HT-29 (cell line): ENCODE measurements at places on chromosomes 3 and 15. TPM values are rescaled to one million over a fixed set of nuclear protein-coding genes. Genes with fewer than 3 reads are reported as not detected.

DNA sequence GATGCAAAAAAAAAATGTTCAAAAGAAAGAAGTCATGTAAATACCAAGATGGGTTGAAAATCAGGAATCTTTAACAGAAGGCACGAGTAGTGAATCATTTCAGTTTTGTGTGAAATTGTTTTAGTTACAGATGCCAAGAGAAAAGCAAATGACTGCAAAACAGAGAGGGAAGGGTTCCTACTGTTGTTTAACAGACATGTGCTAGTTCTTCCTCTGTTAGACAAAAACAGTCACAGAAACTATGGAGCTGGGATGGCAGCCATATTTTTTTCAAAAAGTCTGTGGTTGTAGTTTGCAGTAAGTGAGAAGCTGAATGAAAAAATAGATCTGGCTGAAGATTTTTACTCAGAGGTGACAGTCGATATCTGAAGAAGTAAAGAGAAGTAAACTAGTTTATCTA is 511.9 kb downstream of the ZIC1 start:
- no peak for DNase-seq

DNA sequence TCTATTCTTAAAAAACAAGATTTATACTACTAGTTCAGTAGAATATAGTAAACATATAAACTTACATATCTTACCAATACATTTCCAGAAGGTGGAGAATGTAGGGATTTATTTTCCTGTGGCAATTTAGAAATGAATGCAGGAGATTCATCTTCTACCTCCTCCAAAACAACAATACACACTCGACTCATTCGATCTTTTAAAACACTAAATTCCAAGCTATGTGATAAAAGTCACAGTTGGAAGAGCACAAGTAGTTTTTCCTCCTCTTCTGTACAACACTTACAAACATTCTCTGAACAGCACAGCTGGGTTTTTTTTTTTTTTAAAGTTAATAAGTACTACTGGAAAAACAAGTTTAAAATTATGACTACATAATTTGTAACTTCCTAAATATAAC is 1.4 kb downstream of the ANKRD28 start:
- no peak for DNase-seq

The COLQ gene
- not detected in 2 replicates for total RNA-seq

The SEC61A1 gene
- 248 and 249 TPM in 2 replicates for total RNA-seq

The C3orf85 gene
- total RNA-seq, result 0.46 TPM in 1 of 2 replicates, not detected in the other

DNA sequence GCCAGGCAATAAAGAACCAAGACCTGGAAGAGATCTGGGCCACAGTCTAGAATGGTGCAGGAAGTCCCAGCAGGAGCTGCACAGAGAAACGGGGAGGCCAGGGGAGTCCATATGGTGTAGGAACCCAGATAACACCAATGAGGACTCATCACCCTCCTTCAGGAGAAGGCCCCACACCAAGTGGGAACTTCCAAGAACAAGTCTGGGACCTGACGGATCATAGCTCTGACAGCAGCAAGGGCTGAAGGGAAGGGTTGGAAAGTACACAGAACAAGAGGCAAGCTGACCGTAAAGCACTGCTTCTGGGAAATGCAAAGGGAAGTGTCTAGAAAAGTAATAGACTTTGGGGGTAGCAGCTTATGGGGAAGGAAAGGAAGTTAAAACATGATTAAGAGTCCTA is 34.5 kb downstream of the ANO10 start:
- DNase-seq, result no peak

The TRIM71 gene
- total RNA-seq, result not detected in 2 replicates

DNA sequence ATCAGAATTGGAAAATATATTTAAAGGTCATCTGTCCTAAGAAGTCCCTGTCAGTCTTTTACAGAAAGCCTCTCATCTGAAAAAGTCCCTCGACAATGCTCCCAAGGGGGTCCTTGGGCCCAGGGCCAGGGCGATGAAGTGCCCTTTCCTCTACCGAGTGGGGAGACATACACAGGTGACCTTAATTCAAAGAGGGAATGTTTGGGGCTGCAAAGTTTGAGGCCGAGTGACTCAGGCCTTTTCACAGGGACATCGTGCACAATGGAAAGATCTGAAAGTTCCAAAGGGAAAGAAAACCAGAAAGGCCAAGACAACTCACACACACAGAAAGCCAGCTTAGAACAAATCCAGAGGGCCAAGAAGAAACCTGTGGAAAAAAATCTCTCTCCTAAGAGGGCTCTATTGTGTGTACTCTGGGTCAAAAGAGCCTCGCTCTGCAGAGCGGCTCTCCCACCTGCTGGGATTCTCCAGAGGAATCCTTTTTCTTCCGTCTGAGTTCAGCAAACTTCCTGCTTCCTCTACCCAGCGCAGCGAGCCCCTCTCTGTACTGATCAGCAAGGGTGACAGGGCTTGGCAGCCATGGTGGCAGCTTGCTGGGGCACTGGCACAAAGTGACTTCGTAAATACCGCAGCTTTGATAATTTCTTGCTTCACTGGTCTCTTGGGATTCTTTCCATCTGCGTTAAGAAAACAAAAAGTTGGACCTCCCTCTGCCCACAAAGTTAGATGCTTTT is 259.1 kb downstream of the OPA1 start:
- DNase-seq, result peak; percentile 71

DNA sequence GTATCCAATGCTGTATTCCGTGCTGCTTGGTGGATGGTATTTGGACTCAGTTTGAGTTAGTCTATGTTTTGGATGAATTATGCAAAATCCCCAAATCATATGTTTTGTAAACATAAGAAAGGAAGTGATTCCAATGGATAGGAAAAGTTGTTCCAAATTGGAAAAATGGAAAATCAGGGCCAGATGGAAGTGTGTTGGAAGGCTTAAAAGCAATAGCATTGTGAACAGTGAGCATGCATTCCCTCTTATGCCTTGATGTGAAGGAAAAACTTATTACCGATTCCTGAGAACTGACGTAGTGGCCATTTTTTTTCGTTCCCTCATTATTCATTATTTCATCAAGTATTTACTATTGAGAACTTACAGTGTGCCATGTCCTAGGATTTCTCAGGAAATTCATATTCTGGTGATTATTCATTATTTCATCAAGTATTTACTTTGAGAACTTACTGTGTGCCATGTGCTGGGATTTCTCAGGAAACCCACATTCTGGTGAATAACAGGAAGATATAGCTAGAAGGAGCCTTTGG is 144.1 kb upstream of the TPRG1 start:
- DNase-seq, result no peak

The WNT7A gene
- not detected in 2 replicates for total RNA-seq

DNA sequence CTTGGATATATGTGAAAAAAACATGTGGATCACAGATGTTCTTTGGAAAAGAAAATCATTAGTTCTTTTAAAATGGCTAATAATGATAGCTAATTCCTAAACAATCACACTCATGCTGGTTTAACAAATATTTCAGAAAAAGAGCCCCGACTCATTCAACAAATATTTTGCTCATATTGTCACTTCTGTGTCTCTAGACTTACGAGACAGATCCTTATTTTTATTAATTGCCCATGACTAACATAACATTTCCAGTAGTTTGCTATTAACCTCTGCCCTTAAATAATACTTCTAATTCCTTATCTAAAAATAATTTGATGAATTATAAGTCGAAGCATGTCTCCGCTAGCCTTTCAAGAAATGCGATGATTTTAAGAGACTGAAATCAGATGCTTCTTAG is 70.4 kb downstream of the SATB1 start:
- no peak for DNase-seq

DNA sequence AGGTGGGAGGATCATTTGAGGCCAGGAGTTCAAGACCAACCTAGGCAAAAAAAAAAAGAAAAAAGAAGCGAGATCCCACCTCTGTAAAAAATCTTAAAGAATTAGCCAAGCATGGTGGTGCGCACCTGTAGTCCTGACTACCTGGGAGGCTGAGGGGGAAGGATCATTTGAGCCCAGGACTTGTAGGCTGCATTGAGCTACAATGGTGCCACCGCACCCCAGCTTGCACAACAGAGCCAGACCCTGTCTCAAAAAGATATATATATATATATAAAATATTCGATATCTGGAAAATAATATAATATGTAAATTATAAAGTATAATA is 1.1 kb upstream of the IMP3 start:
- no peak for DNase-seq

DNA sequence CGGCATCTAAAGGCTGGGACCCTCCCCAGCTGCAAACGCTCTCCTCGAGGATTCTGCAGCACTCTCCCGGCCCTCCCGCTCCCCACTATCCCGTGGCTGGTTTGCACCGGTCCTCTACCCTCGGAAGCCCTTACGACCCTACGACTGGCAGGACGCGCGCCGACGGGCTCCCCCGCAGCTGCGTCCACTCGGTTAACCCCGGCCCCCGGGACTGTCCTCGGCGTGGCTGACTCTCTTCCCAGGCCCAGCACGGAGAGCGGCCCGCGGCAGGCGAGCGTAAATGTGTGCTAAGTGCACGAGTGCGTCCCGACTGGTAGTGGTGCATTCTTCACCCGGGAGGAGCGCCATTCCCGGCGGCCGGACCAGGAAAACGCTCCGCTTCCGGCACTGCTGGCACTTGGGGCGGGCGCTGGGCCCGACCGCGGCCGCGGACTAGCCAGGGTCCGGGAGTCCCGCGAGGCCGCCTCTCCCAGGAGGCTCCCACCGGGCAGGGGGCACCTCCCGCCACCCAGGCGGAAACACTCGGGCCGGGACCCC is 508 bp downstream of the GORASP1 start:
- peak; percentile 50 for DNase-seq

The MYZAP gene
- total RNA-seq, result 6.5 and 7.7 TPM in 2 replicates

DNA sequence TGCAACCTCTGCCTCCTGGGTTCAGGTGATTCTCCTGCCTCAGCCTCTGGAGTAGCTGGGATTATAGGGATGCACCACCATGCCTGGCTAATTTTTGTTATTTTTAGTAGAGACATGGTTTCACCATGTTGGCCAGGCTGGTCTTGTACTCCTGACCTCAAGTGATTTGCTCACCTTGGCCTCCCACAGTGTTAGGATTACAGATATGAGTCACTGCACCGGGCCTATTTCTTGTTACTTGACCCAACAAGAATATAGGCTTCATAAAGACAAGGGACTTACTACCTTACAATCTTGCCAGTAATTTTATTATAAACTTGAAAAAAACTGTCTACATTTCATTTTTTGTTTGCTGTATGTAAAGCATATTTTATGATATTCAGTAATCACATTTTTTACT is 21.4 kb upstream of the ZBTB47 start:
- no peak for DNase-seq

GRCh38 chr15:47870956-47871625 is 153.8 kb downstream of the SEMA6D start:
- peak; percentile 56 for DNase-seq
